ENCODE measurements at places on chromosomes 11 and 22. TPM values are rescaled to one million over a fixed set of nuclear protein-coding genes. Genes with fewer than 3 reads are reported as not detected.

The GGTLC2 gene
- not detected for polyA plus RNA-seq

The TYMP gene
- 3.1 TPM for polyA plus RNA-seq

The MS4A1 gene
- 2.3 TPM for polyA plus RNA-seq

The HBB gene
- polyA plus RNA-seq = 173 TPM

The CNTN5 gene
- 5.6 TPM for polyA plus RNA-seq

The OR52N4 gene
- polyA plus RNA-seq = not detected

The ALDH3B1 gene
- 7.7 TPM for polyA plus RNA-seq

The TRIM49D1 gene
- polyA plus RNA-seq = not detected

The DSCAML1 gene
- 0.50 TPM for polyA plus RNA-seq

The OR8B4 gene
- not detected for polyA plus RNA-seq

The KCTD14 gene
- 1.3 TPM for polyA plus RNA-seq

The MS4A6E gene
- not detected for polyA plus RNA-seq

The SCYL1 gene
- 38.4 TPM for polyA plus RNA-seq

The HOATZ gene
- 0.15 TPM for polyA plus RNA-seq

The PDGFD gene
- 29.3 TPM for polyA plus RNA-seq

The MS4A3 gene
- 1.1 TPM for polyA plus RNA-seq

The KRTAP5-1 gene
- polyA plus RNA-seq = 1.7 TPM

The EIF4ENIF1 gene
- 26.1 TPM for polyA plus RNA-seq

The MYRF gene
- 0.83 TPM for polyA plus RNA-seq
